ENCODE measurements at places on chromosomes 1 and 21.

DNA sequence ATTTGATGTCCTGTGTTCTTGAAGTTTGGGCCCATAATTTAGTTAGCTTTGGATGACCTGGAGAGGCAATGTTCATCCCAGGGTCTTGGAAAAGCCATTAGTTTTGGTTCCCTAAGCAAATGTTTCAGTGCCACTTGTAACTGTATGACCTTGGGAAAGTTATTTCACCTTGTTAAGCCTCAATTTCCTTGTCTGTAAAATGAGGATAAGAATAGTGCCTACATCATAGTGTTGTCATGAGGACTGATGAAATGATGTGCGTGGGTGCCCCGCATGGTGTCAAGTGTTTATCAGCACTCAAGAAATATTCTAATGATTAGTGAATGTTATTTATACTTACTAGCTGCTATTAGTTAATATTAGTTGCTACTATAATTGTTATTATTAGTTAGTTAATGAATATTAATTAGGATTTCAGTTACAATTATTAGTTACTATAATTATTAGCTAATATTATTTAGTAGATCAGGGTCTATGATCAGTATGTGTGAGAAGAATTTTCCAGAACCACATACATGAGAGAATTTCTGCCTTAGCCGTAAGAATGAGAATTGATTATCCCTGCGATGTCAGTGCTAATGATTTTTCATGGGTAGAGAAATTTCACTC, 1.9 kb downstream of the SH3BGR start:
- no peak for DNase-seq

DNA sequence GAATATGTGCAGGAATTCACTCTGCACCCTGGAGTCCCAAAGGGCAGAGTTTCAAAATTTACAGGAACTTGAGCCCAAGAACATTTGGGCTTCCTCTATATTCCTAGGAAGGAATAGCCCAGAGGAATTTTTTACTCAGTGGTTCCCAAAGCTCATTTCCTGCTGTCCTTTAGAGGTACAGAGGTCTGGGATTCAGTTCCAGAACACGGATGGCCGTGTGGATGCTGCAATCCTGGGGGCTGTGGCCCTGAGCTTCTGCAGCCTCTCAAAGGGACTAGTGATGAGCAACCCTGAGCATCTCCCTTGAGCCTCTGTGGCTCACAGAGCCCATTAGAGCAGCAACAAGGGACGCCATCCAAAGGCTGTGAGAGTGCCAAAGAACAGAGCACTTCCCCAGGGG, 10.1 kb upstream of the RHOU start:
- DNase-seq: no peak

GRCh38 chr1:63189677-63190076, 132.7 kb upstream of the FOXD3 start:
- DNase-seq: no peak

DNA sequence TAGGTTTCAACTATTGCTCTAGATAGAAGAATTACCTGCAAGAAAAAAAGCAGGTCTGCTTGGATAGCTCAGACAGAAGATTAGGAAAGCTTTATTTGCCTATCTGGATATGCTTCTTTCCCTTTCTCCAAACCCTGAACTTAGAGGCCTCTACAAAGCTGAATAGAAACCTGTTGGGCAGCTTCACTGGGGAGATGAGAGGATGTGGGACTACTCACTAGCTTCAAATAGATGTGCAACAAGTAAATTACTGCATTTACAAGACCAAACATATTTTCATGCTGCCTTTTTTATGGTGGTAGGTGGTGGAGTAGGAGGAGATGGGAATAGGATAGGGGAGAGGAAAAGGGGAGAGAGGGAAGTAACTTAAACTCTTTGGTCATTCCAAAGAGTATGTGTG, 6.4 kb downstream of the CLCA2 start:
- DNase-seq: no peak

GRCh38 chr1:101264697-101265096, 27.9 kb downstream of the S1PR1 start:
- no peak for DNase-seq

- no peak for DNase-seq
Measured at GRCh38 chr1:198498103-198498385, 42.4 kb downstream of the ATP6V1G3 start.

DNA sequence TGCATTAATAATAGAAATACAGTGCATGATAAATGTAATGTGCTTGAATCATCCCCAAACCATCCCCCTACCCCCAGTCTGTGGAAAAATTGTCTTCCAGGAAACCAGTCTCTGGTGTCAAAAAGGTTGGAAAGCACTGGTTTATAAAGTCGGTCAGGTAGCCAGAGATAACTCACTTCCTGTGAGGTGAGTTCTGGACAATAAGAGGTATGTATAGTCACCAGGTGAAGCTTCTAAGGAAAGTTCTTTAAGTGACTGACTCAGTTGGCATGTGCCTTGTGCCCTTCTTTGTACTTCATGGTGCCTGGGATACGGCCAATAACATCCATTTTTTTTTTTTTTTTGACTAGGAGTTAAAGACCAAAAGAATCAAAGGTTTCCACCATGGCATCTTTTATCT, 103.7 kb downstream of the GPATCH2 start:
- no peak for DNase-seq

DNA sequence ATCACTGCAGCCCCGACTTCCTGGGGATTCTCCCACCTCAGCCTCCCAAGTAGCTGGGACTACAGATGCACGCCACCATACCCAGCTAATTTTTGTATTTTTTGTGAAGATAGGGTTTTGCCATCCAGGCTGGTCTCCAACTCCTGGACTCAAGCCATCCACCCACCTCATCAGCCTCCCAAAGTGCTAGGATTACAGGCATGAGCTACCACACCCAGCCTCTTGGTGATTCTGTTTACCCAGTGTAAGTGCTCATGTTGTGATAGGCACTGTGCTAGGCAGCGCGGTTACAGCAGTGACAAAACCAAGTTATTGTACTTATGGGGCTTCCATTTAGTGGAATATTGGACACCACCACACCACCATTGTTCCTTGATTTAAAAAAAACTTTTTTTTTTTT, 9.7 kb upstream of the STX12 start:
- DNase-seq: no peak

DNA sequence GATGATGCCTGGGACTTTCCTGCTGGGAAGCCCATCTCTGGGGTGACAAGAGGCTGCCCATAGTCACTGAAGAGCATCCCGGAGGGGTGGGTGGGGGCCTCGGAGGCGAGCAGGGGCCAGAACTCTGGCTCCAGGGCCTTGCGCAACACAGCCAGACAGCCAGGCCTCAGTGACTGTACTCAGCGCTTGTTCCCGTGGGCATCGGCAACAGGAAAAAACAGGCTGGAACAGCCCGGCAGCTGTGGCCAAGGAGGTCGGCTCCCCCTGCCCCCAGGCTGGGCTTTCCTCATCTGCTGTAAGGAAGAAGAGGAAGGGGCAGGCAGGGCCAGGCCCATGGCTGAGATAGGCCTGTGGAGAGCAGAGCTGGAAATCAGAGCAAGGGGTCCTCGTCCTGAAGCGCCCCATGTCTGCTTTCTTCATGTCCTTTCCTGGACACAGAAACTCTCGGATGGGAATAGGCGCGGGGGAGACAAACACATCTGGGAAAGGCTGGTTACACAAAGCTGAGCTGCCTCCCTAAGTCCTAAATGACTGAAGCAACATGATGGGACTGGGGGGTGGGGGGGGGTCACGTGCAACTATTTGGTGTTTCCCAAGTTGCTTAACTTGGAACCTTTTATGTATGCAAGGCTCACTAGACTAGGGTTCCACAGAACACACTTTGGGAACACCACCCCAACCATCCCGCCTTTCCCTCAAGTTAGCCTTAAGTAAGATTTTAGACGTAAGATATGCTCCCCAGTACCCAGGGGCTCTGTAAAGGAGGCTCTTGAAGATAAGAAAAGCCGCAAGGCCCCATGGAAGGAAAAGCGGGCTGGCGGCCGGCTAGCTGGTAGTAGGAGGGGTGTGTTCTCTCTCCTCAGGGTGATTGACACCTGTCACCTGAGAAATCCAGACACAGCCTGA, 30.7 kb downstream of the HSPG2 start:
- no peak for DNase-seq

GRCh38 chr1:109371341-109371739, 26.4 kb downstream of the SORT1 start:
- DNase-seq: no peak

GRCh38 chr1:171110621-171111326, 20.1 kb downstream of the FMO3 start:
- DNase-seq: no peak

DNA sequence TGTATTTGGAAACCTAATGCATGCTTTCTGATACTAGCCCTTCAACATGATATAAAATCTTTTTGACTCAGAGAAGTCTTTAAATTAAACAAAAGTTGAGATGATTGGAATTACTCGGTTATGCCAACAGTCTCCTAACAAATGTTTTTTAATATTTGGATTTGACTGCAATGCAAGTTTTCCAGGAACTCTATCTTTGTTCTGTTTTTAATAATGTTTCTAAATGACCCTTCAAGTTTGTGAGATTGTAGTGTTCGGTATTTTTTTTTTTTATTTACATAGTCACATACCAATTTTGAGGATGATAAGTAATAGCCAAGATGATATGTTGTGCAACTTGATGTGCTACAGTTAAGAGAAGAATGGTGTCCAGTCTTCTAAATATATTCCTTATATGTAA, 258.0 kb downstream of the FMN2 start:
- DNase-seq: no peak

Measured in right kidney (tissue), 9 donors.